ENCODE measurements at places on chromosomes 3 and 15. TPM values are rescaled to one million over a fixed set of nuclear protein-coding genes. Genes with fewer than 3 reads are reported as not detected.

SRGAP3 gene
- total RNA-seq: 20.6 TPM

- DNase-seq: no peak
Observed at GRCh38 chr15:67832897-67833709, 6.7 kb downstream of the RNU6-1 start.

GRCh38 chr3:99647081-99647480, 8.7 kb downstream of the COL8A1 start:
- DNase-seq: no peak

CKMT1A gene
- 37.6 TPM for total RNA-seq

PLD1 gene
- total RNA-seq: 35.6 TPM

DNA sequence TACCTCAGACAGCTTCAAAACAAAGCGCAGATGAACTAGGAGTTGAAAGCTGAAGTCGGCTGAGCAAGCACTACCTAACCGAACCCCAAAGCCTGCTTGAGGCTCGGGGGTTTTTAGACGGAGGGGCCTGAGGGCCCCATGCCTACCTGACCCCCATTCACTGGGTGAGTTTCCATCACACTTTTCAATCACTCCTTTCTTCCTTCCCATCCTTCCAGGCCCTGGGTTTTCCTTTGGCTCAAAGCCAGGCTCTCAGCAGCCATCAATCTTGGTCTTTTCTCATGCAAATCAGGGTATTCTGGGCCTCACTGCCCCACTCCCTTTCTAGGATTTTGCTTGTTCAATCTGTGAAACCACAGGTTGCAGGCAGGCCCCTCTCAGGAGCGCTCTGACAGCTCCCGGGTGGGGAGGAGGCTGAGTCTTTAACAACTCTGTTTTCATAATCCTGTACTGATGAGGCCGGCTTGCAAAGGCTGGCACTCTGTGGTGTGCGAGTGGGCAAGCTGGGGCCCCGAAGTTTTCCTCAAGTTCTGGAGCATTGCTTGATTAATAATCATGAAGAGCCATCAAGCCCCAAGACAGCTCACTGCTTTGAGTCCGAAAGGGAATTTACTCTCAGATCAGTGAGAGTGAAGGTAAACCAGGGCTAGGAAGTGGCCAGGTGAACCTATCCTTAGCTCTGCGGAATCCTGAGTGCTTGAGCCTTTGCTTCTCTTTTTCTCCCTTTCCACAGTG, 97.6 kb downstream of the FRMD4B start:
- DNase-seq: no peak

DNA sequence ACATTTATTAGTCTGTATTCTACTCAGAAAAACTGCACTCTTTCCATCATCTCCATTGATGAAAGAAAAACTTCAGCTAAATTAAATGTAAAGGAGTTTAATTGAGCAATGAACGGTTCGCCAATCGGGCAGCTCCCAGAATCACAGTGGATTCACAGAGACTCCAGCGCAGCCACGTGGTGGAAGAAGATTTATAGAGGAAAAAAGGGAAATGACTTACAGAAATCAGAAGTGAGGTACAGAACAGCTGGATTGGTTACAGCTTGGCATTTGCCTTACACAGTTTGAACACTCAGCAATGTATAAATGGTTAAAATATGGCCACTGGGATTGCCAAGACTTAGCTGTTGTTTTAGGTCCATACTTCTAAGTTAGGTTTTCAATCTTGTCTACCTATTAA, 2.8 kb upstream of the SUCLG2 start:
- no peak for DNase-seq

DNA sequence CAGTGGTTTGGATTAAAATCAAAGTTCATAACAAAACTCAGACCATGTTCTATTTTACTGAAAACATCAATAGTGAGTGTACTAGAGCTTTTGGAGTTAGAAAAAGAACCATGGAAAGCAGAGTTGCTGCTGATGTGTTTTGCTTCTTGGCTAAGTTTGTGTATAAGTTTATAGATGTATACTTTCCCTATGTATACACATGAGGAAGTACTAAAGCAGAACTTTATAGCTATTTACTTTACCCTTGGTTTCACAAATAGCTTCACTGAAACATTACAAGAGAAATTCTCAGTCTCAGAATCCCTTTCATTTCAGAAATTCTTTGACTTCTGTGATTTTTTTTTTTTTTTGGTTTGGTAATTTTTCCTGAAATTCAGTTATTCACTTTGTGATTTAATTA, 229.0 kb downstream of the PTPRG start:
- DNase-seq: no peak

ROPN1 gene
- total RNA-seq: not detected
